ENCODE measurements at places on chromosomes 12 and 14.

GRCh38 chr14:59427653-59428580 lies 37.3 kb downstream of the GPR135 start:
- no peak for DNase-seq

DNA sequence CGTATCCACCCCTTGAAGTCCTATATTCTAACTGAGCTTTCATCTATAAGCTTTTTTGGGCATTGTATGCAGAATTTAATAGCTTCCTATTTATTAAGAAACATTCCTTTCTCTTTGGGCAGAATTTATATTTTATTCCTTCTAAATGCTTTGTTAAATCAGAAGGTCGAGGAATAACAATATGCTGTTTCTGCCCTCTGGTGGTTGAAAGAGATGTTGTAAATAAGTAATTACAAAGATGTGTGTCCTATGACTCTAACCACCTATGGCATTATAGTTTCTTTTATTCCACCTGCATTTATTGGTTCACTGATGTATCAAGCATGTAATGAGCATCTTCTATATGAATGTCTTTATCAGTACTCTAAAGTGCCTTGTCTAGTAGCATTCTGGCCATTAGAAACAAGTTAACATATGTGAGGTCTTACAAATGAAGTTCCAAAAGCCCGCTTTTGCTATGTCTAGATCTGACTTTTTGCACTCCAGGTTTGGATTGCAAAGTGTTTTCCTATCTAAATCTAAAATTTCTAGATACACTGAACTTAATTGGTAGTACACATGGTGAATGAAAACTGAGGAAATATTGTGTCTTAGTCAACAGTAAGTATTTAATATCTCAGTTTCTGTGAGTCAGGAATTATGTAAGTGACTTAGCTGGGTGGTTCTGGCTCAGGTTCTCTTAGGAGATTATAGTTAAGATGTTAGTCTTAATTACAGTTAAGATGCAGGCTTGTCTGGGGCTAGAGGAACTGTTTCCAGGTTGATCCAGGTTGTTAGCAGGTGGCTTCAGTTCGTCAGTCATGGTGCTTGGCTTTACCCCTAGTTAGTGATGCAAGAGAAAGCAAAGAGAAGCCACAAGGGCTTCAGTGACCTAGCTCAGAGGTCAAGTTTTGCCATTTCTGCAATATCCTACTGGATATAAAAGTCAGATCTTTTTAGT lies 57.5 kb downstream of the PLEKHA5 start:
- DNase-seq, result no peak

GRCh38 chr12:95953000-95953399 lies 9.9 kb downstream of the AMDHD1 start:
- no peak for DNase-seq

DNA sequence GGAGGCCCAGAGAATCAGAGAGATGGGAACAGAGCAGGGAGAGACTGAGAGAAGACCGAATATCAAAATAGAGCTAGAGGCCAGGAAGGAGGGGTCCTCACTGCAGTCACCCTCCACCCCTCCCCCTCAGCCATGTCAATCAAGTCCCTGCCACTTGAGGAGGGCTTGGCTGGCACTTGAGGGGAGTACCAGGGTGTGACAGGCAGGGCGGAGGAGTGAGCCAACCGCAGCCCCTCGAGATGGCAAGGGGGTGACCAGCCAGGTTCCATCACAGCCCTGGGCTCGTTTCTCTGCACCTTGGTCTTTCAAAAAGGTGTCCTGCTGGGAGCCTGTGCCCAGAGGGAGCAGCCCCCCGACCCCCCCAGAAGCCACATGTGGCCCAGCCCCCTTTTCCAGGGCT lies 4.2 kb downstream of the AQP5 start:
- no peak for DNase-seq

DNA sequence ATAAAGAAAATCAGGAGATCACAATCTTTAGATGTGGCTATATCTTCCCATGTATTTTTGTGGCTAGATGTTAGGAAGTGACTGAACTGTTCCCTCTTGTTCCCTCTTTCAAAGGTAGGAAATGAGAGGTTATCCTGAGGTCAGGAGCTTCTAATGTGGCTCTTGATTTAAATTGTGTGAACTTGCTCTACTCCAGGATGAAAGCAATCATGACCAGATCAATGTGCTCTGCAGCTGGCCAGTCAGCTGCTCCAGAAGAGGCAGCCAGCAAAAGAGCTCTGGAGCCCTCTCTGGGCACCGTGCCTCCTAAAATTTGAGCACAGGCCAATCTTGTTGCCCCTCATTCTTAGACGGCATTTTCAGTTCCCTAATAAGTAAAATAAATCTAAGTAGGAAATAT lies 32.0 kb downstream of the CDK17 start:
- DNase-seq, result no peak
